ENCODE measurements at places on chromosomes 1 and 21. TPM values are rescaled to one million over a fixed set of nuclear protein-coding genes. Genes with fewer than 3 reads are reported as not detected.

DNA sequence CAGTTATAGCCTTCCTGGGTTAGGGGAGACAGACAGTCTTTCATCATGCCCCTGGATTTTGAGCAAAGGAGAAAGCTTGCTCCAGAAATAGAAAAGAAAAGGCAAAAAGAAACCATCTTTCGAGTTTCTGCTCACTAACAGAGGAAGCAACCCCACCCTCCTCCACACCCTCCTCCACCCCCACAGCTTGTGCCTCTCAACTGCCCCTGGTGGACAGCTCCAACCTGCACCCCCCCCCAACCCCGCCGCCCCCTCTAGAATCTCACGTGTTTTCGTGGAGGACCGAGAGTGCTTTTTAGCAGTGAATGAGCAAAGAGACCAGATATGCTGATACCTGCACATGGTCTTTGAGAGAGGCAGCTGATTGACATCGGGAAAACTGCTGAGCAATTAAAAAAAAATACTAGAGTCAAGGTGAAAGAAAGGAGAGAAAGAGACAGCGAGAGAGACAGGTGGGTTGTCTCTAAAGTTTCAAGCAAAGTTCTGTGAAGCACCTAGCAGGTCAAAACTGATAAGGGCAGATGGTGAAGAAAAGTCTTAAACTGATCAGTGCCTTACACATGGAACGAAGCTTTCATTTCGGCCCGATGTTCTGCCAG is 358.3 kb downstream of the KIF26B start:
- DNase-seq: no peak

- no peak for DNase-seq
Measured at GRCh38 chr1:170247751-170248521, 102.2 kb downstream of the NTMT2 start.

The DNAH14 gene
- total RNA-seq: 1.6 TPM

- no peak for DNase-seq
Measured at GRCh38 chr1:15835205-15835740, 12.2 kb upstream of the SPEN start.

- no peak for DNase-seq
Measured at GRCh38 chr1:183871142-183871541, 66.2 kb downstream of the RGL1 start.

- peak; percentile 64 for DNase-seq
Measured at GRCh38 chr21:35988416-35989137, 71.7 kb downstream of the SETD4 start.

The GLMP gene
- 49.1 TPM for total RNA-seq

DNA sequence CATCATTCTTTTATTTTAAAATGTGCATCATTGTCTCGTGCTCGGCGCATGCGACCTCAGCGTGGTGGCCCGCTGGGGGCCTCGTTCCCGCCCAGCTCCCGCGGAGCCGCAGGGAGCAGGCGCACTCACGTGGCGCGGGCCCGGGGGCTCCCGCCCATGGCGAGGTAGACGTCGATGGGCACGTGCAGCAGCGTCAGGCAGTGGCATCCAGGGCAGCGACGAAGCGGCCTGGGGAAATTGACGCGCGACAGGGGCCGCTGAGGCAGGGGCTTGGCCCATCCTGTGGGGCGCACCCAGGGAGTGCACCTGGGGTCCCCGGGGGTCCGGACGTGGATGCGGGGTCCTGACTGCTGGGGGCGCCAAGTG is 994 bp downstream of the FAM229A start:
- no peak for DNase-seq

The LCE3D gene
- total RNA-seq: 20.1 TPM
